Activated CD4-positive, alpha-beta memory T cell treated with anti-CD3 and anti-CD28 coated beads for 36 hours (primary cell): ENCODE measurements at places on chromosomes 7 and 10. TPM values are rescaled to one million over a fixed set of nuclear protein-coding genes. Genes with fewer than 3 reads are reported as not detected.

The BTBD16 gene
- total RNA-seq: not detected

- DNase-seq: no peak
These were observed 208.8 kb downstream of the HIBADH start for GRCh38 chr7:27453702-27454405.

The ZSCAN25 gene
- 15.9 TPM for total RNA-seq

DNA sequence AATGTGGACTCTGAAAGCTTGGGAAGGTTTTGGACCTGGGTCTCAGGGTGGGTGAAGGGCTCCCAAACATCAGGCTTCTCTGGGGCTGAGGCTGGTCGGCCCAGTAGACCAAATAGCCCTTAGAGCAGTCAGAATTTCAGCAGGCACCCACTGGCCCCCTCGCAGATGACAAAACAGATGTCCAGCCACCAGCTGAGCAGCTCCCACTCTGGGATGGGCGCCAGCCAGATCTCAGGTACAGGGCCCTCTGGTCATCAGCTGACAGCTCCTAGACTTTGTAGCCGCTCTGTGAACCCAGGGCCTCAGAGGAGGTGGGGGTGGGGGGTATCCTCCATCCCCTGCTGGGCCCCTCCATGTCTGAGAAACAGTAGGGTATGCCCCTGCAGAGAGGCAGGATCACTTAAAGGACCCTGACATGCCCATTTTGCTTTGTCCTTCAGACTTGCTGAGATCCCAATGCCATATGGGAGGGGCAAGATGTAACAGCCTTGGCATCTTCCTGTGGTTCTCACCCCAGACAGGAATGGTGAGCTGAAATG, 26.5 kb downstream of the HSPA12A start:
- no peak for DNase-seq

GRCh38 chr10:6504296-6504695, 75.8 kb downstream of the PRKCQ start:
- peak; percentile 65 for DNase-seq

The SLC13A4 gene
- total RNA-seq: not detected

DNA sequence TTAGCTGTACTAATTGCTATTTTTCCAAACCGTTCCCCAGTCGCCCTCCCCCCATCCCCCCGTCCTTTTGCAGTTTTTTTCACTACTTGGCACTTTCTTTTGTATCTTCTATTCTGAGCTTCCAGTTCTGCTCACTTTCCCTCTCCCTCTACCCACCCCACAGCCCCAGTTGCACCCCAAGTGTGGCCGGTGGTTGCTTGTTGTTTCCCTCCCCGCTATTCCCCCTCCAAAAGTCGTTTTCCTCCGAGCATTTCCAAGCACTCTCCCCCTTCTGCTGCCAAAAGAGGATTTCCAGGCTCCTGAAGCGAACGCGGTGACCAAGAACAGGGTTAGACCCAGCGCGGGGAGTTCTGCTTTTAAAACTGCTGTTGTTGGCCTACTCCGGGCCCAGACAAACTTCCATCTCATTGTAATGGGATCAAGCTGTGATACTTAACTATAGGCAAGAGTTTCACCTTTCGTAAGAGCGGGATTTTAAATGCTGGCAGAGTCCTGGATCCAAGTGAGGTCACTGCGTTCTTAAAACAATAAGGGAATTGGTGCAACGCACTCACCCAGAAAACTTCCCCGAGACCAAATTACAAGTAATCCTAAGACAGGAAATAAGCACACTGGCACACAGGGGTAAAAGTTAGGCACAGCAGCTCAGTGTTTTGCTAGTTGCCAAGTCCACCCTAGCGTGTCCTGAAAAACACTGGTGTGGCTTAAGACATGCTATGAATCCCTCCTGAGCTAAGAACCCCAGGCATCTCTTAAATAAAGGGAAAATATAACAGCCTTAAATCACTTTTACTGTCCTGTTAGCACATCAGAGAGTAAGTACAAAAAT, 1.5 kb upstream of the RGS10 start:
- no peak for DNase-seq

- DNase-seq: no peak
These were observed 191.8 kb upstream of the CXCL12 start for GRCh38 chr10:44576702-44577191.

The C10orf88 gene
- 9.2 TPM for total RNA-seq

The FAM180A gene
- not detected for total RNA-seq

DNA sequence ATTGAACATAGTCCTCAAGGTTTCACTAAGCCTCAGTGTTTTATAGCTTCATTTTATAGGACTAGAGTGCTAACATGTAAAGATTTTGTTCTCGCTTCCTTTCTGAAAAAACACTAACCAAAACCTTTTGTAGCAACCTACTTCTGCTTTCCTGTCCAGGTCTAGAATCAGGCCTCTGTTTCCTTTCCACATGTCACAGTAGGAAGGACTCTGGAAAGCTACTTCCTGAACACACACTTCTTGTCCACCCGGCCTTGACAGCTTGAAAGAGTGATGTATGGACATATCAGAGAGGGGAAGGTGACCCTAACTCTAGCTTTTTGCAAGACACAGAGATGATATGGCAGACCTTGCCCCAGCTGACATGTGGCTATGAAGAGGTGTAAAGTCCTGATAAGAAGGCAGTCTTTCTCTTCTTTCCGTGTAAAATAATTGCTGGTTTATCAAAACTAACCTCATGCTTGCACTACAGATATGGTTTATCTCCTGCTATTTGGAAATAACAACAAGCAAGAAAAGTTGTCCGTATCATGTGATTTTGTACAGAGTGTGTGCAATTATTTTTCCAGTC, 175.4 kb downstream of the SKAP2 start:
- no peak for DNase-seq
